ENCODE measurements at places on chromosomes 16 and 17.

GRCh38 chr16:63653044-63653839 is 1468.6 kb downstream of the CDH11 start:
- no peak for DNase-seq

DNA sequence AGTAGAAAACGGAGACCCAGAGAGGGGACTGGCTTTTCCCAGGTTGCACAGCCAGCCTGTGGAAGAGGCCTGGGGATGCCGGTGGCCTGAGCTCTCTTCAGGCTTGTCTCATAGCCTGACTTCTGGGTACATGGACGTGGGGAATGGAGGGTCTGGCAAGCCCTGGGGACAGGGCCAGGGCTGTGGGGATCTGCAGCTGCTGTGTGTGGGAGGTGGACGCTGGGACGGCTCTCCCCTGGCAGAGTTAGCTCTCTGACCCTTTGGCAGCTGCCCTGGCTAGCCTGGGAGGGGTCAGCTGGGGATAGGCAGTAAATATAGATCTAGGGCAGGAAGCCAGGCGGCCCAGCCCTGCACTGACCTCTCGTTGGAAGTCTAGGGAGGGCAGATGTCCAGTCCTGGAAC is 20.5 kb downstream of the SLC4A1 start:
- DNase-seq = no peak

DNA sequence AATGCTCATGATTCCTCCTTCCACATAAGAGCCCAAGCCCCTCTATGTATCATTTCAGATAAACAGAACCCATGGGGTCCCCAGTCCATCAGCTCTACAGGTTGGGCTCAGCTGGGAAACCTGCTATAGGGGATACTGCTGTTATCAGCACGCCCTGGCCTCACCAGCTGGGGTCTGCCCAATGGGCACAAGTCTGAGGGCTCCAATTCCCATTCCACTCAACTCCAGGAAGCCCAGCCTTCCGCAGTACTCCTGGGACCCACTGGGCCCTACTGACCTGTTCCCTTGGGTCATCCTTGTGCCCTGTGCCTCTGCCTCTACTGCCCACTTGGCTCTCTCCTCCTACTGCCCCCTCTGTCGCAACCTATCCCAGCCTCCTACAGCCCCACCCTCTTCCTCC is 16.2 kb upstream of the XYLT2 start:
- DNase-seq = no peak

GRCh38 chr16:88527186-88527936 is 42.8 kb upstream of the ZC3H18 start:
- no peak for DNase-seq

GRCh38 chr17:77404812-77405581 is 264.2 kb downstream of the SEC14L1 start:
- peak; percentile 34 for DNase-seq

DNA sequence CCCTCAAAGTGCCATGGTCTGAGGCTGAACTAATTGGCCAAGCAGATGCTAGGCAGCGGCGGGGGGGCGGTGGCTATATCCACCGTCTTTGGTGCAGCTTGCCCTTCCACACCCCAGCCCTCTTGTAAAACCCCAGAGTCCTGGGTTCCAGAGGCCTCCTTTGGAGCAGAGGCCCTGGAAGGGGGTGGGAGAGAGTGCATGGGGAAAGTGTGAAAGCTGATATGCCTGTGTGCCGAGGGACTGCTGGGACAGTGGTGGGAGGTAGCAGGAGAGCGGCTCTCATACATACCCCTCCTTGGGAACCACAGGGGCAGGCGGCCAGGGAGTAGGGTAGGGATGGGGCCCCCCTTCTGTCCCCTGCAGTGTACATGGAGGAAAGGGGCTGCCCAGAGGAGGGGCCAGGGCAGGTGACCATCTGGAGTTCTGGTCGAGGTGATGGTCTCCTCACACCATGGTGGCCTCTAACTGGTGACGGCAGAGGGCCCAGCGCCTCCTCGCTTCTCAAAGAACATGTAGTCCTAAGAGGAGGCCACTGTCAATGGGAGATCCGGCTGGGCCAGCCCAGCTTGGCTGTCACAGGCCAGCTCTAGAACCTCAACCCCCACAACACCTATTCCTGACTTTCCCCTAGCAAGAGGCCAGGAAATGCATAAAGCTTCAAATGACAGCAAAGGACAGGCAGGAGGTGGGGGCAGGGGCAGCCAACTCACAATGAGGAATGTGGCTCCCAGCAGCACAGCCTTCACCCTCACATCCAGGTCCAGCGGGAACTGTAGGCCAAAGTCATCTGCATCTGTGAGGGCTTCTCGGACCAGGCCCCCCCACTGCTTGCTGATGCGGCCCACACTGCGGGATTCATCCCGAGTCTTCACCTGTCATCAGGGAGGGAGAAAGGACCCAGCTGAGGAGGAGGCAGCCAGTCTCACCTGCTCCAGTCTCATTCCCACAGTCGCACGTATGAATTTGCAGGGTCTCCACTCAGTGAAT is 4.1 kb downstream of the PLSCR3 start:
- no peak for DNase-seq

DNA sequence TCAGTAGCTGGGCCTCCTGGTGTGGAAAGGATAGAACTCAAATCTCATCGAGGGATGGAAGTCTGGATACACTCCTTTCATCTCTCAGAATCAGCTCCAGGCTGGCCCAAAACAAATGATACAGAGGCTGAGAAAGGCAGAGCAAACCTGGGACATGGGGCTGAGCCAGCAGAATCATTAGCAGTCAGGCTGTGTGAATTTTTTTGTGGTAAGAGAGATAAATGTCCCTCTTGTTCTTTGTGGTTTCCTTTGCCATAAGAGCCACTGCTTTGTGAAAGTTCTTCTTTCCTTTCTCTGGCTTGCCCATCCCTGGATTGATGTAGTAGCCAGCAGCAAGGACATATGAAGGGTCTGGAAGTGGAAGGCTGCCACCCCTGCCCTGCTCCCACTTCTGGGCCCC is 146.2 kb downstream of the CDH13 start:
- no peak for DNase-seq

DNA sequence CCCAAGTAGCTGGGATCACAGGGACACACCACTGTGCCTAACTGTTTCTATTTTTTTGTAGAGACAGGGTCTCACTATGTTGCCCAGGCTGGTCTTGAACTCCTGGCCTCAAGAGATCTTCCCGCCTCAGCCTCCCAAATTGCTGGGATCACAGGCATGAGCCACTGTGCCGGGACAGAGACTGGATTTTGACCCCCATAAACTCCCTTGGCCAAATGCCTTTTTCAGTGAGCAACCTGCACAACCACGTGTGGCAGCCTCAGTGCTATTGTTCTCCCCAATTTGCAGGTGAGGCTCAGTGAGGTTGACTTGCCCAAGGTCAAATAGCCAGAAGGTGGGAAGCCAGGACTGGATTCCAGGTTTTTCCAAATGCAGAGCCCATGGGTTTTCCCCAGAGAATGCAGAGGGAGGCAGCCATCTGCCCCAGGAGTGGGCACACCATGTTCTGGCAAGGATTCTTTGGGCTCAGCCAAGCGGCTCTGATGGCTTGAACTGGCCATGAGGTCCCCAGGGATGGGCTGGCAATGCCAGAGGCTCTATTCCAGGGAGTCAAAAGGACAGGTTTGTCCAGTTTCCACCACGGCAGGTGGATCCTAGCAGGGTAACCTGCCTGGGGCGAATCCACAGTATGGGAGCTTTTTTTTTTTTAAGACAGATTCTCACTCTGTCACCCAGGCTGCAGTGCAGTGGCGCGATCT is 1.8 kb downstream of the IL27 start:
- DNase-seq = no peak

- DNase-seq = no peak
These were observed 49.2 kb downstream of the METTL16 start for GRCh38 chr17:2462481-2462880.

DNA sequence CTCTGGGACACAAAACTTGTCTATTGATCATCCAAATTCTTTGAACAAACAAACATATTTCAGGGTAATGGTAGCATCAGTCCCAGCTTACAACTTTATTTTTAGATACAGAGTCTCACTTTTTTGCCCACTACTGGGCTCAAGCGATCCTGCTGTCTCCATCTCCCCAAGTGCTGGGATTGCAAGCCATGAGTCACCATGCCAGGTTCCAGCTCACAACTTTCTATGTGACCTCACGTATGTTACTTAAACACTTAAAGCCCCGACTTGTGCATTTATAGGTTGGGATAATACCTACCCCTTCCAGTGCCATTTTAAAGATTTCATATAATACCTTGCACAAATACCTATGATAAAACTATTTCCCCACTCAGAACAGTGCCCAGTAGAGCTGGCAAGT is 42.0 kb upstream of the KSR1 start:
- DNase-seq = no peak

DNA sequence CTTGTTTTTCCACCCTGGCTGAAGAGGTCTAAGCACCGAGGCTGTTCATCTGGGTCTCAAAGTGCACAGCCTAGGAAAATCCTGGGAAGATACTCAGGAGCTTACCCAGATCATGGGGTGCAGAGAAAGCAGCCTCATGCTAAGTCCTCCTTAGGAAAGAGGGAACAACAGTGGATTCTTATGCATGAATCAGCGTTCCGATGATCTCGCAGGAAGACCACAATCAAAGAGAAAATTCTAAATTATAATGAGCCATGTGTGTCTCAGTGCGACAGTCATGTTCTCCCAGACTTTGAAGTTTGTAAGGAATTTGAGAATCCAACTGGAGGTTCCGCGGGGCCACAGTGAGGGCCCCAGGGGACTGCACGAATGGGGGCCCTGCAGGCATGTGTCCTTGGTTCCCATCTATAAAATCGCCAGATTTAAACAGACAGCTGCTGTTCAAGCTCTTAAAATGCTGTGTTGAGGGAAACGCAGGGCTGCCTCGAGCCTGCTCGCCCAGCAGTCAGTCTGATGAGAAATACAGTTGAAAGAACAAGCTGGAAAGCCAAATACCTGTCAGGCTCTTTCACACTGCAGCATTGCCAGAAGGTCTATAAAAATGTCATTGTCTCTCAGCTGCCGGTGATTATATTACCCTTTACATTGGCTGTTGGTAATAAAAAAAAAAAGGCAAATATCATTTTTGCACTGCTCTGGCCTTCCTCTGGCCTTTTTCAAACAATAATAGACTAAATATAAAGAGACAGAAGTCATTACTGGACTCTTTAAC is 152.1 kb downstream of the PMP22 start:
- no peak for DNase-seq

GRCh38 chr17:9932491-9932890 is 27.4 kb upstream of the RCVRN start:
- DNase-seq = no peak

- DNase-seq = no peak
These were observed 13.8 kb downstream of the ITGB3 start for GRCh38 chr17:47267354-47267828.

DNA sequence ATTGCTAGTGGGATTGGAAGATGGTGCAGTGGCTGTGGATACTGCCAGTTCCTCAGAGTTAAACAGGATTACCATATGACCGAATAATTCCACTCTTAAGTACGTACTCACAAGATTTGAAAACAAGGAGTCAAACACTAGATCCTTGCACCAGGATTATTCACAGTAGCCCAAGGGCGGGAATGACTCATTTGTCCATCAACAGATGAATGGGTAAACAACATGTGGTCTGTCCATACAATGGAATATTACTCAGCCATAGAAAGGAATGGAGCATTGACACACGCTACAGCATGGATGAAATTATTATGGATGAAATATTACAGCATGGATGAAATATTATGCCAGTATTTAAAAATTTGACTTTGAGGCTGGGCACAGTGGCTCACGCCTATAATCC is 9.1 kb upstream of the MAPK8IP3 start:
- no peak for DNase-seq

DNA sequence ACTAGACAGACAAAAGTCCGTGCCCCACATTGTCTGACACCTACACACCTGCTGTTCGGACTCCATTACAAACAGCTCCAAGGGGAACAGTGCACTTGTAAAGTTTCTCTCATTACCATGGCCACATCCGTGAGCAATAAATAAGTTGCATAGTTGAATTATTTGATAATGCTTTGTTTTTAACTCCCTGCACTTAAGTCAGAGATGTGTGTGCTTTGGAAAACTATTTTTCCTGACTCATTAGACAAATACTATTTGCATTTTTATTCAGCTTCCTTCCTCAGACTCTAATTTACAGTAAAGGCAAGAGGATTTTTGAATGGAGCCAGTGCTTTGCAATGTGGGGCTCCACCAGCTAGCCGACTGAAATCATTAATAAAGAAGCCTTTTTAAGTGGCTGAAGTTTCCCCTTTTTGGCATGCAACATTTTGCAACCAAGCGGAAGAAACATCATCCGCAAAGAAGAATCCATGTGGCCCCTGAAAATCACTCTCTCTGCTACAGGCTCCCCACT is 6.5 kb upstream of the CCL2 start:
- DNase-seq = no peak

- no peak for DNase-seq
These were observed 18.4 kb downstream of the GLP2R start for GRCh38 chr17:9844153-9844552.

DNA sequence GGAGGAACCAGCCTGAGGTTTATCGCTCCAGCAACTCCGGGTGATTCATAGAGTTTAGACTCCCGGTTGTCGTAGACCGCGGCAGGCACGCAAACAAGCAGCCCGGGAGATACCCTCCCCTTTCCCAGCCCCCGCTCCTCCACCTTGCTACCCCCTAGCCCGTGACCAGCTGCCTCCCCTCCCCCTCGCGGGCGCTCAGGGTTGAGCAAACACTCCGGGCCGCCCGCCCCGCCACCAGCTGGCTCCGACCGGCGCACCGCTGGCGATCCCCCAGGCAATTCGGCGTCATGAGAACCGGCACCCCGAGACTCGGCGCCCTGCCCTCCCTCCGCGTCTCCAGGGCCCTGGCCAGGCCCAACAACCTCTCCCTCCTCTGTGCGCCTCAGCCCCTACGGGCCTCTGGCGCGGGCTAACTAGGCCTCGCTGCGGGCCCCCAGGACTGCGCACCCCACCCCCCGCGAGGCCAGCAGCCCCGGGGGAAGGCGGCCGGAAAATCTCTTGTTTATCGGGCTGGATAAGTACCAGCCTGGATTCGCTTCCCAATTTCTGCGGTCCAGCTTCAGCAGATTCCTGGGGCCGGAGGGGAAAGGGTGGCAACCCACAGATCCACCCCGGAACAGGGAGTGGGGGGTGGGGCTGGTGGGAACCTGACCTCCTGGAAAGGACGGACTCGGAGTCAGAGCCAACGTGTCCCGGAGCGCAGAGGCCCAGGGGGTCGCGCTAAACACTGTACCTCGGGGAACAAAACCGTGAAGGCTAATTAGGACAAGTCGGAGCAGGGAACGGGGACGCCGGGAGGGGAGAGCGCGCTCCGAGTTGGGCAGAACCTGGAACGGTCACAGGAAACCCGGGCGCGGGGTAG is 951 bp upstream of the GPRC5C start:
- no peak for DNase-seq

GRCh38 chr16:31214708-31215286 is 878 bp downstream of the TRIM72 start:
- no peak for DNase-seq

- no peak for DNase-seq
These were observed 102.3 kb downstream of the NPIPB11 start for GRCh38 chr16:29304251-29304650.
